ENCODE measurements at places on chromosomes 1 and 21.

- no peak for DNase-seq
Observed at GRCh38 chr1:114723915-114724314, 7.3 kb upstream of the NRAS start.

- DNase-seq, result no peak
Observed at GRCh38 chr1:209983953-209984352, 45.9 kb downstream of the SYT14 start.

DNA sequence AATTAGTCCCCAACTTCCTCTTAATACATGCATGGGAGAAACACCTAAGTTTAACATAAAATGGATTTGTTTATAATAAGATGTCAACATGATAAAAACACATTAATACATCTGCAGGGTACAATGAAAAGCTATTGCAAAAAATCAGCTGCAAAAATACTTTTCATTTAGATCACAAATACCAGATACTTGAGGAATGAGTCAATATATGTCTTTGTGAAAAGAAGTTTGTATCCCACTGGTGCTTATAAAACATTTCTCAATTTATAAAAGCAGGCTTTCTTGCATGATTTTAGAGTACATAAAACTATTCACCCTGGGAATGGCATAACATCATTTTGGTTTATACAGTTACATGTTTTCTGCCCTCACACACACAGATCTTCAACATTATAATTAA is 18.6 kb upstream of the PRKAA2 start:
- DNase-seq, result no peak

DNA sequence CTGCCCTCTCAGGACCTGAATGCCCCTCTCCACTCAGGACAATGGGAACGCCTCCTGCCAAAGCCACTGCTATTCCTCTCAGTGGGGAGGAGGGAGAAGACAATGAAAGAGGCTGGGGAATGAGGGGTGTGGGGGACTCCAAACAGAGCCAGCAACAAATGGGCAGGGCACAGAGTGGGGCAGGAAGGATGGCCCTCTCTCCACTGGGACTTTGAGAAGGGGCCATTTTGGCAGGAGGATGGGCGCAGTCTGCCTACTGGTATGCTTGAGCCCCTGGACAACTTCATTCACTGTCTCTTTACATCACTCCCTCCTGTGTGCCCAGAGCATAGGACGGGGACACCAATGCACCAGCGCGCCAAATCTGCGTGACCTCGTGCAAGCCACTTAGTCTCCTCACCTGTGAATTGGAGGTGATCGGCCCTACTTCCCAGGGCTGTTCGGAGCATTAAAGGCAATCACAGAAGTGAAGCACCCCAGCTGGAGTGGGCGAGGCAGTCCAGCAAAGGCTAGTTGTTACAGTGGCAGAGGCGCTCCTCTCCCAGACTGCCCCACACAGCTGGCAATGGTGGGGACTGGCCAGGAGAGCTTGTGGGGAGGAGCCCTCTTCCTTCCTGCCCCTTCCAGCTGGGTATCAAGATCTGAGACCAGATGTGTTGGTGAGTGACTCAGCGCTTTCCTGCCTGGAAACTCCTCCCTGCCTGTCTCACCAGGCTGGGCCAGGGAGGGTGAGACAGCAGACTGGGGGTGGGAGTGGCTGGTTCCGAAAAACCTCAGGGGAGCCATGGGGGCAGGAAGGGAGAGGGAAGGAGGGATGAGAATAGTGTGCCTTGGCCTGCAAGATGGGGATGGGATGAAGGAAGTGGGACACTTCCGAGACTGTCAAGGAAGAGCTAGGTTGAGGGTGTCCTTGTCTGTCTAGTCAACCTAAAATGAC is 22.4 kb upstream of the SYNC start:
- DNase-seq, result peak; percentile 92

GRCh38 chr1:201495551-201496295 is 11.2 kb downstream of the CSRP1 start:
- no peak for DNase-seq

DNA sequence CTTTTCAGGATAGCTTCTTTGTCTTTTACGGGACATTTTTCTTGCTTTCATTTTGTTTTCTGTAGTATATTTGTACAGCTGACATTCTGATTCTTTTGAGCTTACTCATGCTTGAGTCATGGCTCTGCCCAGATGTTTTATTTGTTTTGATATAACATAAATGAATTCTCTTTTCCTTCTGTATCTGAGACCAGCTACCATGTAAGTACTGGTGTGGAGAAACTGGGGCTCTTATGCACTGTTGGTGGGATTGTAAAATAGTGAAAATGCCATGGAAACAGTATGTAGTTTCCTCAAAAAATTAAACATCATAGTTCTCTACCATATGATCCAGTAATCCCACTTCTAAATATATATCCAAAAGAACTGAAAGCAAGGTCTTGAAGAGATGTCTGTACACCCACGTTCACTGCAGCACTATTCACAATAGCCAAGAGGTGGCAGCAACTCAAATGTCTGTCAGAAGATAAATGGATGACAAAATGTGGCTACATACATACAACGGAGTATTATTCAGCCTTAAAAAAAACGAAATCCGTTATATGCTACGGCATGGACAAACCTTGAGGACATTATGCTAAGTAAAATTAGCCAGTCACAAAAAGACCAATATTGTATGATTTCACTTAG is 61.4 kb downstream of the EIF2B3 start:
- peak; percentile 11 for DNase-seq

DNA sequence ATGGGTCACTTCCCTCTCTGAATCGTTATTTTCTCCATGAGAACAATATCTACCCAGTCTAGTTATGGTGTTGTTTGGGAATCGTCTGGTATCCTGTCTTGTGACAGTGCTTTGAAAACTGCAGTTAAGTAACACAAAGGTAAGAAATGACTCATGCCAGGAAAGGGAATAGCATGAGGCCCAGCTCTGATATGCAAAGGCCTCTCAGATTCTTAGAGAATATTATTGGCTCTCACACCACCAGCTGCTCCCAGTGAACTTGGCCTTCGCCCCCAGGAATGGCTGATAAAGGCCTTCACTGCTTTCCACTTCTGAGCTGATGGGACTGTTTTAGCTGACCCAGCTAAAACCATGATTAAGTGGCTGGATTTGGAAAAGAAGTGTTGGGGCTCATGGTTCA is 27.1 kb downstream of the NEK2 start:
- no peak for DNase-seq

DNA sequence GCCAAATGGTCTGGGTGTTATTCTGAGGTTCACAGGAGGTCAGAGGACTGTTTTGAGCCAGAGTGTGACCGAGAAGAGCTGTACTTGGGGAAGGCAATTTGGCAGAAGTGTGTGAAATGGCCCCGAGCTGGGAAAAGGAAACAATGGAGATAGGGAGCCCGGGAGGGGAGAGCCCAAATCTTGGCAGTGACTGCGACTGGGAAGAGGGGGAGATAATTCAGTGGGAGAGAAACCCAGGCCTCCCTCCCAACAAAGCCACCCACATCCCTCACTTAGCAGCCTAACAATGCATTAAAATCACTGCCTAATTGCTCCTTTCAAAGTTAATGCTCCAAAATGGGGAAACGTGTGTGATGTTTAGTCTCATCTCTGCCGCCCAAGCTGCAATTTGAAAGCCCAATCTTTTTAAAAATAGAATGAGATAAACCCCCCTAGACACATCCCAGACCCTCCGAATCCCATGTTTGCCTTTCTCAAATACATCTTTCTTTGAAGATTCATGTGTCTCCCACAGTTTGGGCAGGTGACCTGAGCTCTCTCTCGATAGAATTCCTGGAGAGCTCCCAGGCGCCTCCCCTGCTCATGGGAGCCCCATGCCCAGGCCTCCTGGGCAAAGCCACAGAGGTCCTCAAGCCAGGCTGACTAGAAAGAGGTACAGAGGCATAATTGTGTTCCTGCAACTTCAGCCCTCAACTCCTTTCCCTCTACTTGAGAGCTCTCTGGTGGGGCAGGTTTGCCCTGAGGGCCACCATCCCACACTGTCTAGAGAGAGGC is 17.3 kb downstream of the LRRC52 start:
- no peak for DNase-seq

- no peak for DNase-seq
Observed at GRCh38 chr1:20371883-20372282, 81.2 kb downstream of the VWA5B1 start.

- no peak for DNase-seq
Observed at GRCh38 chr1:160115545-160116282, at the start of gene ATP1A2. Gene ATP1A2 (plus strand): TSS chr1:160115759. CDS start chr1:160115862, 103 bp downstream.

DNA sequence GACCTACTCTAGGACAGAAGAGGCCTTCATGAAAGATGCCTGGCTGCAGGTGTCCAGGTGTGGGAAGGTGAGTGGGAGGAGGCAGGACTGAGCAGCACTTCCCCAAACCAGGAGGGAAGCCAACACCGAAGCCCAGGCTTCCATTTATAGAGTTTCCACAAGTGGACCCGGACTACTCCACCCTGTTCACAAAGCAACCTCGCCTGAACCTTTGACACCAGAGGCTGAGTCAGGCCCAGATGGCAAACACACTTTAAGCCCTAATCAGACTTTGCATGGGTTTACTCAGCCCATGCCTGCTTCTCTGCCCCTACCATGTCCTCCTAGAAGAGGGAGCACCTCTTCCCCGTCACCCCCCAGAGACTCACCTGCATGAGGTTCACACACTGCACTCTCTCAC is 14.0 kb downstream of the PRR9 start:
- no peak for DNase-seq

GRCh38 chr1:172344444-172344843 is 76.0 kb upstream of the C1orf105 start:
- DNase-seq, result no peak

- DNase-seq, result no peak
Observed at GRCh38 chr1:224914292-224914900, 15.1 kb upstream of the DNAH14 start.

- DNase-seq, result no peak
Observed at GRCh38 chr1:229844675-229845074, 218.6 kb downstream of the URB2 start.

GRCh38 chr1:230735447-230735846 is 11.7 kb upstream of the CAPN9 start:
- DNase-seq, result no peak

DNA sequence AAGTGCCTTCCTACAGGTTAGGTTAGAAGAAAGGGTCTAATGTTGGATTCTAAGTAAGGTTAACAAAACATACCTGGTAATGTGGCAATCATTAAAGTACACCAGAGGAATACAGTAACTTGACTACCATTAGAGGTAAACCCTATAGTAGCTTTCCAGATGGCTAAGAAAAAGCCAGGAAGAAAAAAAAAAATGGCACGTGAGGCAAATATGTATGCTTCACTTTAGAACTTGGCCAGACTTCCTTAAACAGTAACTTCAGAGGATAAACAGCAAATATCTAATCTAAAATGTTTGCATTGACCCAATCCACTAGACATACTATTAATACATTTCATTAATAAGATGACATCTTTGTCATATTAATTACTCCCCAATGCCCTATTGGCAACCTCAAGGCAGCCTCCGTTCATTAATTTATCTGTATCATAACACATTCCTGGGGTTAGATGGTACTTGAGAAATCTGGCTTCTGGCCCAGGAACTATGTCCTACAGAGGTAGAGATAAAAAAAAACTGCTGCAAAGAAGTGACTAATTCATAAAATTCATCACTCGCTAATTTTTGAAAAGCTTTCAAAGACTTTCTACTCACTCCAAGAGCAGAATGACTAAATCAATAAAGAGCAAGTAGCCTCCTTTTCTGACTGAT is 5.8 kb downstream of the DCAF8 start:
- no peak for DNase-seq

DNA sequence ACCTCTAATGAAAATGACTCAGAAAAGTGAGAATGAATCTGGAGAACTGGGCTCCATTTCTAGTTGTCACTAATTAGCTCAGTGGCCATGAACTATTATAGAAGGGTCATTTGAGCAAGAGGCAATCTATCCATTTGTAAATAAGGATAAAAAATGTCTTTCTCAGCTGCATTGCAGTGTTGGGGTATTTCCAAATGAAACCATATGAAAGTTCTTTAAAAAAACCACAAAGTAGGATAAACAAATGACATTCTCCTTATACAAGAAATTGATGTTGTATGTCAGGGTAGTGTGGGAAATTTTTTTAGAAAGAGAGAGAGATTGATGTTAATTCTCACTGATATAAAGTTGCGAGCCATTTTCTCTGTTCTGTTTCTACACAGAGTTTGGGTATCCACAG is 26.0 kb downstream of the FMO3 start:
- DNase-seq, result no peak

DNA sequence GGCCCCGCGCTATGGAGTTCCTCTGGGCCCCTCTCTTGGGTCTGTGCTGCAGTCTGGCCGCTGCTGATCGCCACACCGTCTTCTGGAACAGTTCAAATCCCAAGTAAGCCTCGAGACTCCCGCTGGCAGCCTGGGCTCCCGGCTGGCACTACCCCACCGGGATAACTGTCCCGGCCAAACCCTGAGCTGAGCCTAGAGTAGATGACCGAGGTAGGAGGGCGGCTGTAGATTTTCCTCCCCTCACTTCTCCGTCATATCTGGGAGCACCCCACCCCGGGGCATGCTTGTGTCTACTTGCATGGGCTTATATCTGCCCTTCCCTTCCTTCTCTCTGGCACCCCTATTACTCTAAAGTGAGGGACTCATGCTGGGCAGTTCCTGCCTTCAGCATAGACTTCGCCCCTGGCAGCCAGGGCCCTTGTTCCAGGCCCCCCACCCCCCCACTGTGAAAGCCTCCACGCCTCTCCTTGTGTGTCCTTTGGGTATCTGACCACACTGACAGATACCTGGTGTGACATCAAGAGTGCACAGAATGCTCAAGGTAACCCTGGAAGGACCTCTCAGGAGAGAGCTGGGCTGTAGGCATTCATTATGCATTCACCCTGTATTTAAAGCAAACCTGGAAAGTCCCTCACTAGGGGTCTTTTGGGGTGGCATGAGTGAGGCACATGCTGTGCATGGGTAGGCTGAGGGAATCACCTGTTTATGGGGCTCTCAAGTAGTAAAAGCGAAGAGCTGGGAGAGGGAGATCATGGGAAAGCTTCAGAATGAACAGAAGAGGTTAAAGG is 485 bp downstream of the EFNA1 start:
- DNase-seq, result no peak

DNA sequence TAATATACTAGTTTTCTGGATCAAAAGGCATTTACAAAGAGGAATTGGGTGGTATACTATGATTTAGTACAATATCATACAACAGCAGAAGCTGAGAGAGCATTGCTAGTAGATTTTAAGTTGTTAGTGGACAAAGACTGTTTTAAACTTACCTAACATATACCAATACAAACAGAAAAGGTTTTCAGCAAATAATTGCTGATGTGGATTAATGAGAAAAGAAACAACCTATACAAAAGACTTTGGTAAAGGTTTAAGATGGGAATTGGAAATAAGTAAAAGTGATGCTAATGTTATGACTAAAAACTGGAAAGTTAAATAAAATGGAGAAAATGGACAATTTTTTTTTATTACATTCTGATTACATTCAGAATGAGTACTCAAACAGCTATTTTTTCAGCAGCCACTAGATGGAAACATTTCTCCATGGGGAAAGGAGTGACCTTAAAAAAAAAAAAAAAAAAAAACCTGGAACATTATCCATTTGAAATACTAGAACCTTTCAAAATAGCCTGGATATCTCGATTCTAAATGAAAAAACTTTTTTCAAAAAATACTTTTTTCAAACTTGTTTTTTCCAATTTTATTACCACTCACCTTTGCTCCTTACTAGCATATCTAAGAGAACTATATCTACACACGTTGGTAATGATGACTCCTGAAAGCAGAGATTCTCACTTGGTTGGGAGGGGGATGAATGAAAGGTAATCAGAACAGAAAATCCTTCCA is 55.4 kb downstream of the EPRS1 start:
- peak; percentile 48 for DNase-seq

Measured in KBM-7 (cell line).